Mammary epithelial cell (primary cell): ENCODE measurements at places on chromosomes 11 and 22. TPM values are rescaled to one million over a fixed set of nuclear protein-coding genes. Genes with fewer than 3 reads are reported as not detected.

Gene CBLIF
- polyA plus RNA-seq: not detected

Gene CHRM1
- polyA plus RNA-seq: not detected

GRCh38 chr11:47766509-47767227 lies 473 bp downstream of the FNBP4 start:
- peak; percentile 70 for DNase-seq

Gene MRGPRG
- not detected for polyA plus RNA-seq

Gene MIOX
- not detected for polyA plus RNA-seq

DNA sequence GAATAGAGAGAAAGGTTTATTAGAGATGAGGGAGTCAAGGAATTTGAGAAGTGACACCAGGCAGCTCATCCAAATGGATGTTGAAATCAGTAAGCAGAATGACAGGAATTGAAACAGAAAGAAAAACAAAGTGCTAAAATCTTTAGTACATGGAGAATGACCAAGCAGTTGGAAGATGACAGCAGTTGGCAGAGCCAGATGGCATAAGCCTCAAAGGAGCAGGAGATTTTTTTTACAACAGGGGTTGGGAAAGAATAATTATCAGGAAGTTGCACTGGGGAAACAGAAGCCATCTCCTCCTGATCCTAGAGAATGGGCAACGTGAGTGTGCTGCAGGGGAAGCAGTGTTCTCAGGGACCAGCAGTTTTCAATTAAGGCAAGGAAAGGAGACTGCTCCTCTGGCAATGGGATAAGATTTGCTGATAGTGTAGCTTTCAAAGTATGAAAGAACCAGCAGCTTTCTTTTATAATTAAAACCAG lies 28.9 kb downstream of the RAB39A start:
- no peak for DNase-seq

Gene OR10AG1
- polyA plus RNA-seq: not detected

GRCh38 chr22:25884121-25884520 lies 142.1 kb downstream of the MYO18B start:
- DNase-seq: no peak

Gene MYO18B
- not detected for polyA plus RNA-seq

Gene SGSM1
- 0.01 TPM for polyA plus RNA-seq

- DNase-seq: no peak
Measured at GRCh38 chr22:41934284-41935014, 7.8 kb upstream of the TNFRSF13C start.

Gene MAPK8IP1
- 3.2 TPM for polyA plus RNA-seq

- DNase-seq: no peak
Measured at GRCh38 chr11:100823360-100823759, 136.3 kb downstream of the ARHGAP42 start.

Gene CCDC157
- 1.6 TPM for polyA plus RNA-seq

- no peak for DNase-seq
Measured at GRCh38 chr11:131851964-131852755, 481.7 kb downstream of the NTM start.

Gene CECR2
- under 0.01 TPM for polyA plus RNA-seq

GRCh38 chr11:110908401-110909105 lies 196.3 kb upstream of the ARHGAP20 start:
- DNase-seq: peak; percentile 91

DNA sequence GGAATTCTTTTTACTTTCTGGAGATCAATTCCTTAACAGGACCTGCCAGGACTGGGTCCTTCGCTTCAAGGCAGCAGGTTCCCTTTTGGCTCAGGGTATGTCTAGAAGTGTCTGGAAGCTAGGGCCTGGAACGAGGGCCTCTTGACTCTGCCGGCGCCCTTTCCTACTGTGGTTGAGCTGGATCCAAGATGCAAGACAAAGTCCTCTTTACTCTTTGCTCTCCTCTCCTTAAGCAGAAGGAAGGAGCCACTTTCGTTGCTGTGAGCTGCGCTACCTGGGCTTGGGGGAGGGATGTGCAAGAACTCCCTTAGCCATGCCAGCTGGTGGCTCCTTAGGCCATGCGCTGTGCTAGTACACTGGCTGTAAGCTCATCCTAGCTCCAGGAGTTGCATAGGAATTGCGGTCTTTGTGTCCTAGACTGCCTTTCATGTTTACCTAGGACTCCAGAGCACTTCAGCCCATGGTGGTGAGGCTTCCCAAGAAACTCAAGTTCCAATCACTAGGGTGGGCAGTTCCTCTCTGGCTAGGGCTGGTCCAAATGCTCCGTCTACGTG lies 18.1 kb downstream of the GLB1L2 start:
- DNase-seq: no peak

Gene DCHS1
- 0.05 TPM for polyA plus RNA-seq

DNA sequence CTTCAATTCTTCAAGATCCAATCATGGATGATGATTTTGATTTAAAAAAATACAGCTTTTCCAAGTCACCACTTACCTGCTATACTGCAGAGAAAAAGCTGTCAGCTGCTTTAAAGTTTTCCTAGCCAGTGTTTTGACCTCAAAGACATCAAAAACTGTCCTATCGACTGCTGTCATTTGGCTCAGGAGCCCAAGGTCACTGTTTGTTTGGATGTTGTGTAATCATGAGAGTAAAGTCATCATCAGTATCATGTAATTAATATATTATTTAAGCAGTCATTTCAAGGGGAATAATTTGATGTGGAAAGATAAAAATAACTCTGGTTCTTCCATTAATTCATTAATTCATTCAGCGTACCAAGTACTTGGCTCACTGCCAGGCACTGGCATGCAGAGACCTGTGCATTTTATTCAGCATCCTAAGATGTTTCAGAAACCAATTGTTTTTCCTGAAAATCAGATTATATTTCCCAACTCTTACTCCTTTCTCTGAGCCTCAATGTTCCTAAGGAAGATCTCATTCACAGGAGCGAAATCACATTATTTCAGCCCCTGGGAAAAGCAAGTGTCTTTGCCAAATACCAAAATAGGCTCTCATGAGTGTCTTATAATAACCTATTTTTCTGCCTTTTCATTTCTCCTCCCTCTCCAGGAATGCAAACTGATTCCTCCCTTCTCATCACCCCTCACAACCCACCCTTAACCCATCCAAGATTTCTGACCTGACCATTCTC lies 59.9 kb downstream of the SLC1A2 start:
- no peak for DNase-seq

Gene VSIG2
- polyA plus RNA-seq: not detected

DNA sequence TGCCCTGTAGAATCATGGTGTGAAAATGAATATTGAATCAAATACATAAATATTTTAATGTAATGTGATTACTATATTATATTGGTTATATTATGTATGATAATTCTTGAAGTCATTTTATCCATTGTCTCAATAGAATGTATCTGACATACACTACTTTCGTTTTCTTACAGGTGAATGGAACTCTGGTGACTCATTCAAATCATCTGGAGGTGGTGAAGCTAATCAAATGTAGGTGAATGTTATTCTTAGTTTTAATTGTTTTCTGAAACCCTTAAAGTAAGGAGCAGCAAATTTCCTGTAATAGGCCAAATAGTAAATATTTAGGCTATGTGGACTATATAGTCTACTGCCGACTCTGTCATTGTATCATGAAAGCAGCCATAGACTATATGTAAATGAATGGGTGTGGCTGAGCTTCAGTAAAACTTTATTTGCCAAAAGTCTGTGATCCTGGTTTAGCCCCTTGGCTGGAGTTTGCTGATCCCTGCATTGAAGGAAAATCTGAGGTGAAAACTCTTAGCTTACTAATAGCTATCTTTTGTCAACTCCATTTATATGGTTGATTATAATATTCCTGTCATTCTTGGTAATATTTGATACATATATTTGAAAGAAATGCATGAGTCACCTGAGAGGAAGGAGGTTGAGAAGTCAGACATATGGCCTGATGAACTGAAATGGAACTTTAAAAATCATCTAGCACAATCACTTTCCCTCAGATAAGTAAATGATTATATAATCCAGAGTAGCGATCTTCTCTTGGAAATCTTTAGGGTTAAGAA lies 87.2 kb upstream of the GRIK4 start:
- DNase-seq: peak; percentile 26

Gene IL18
- polyA plus RNA-seq: 5.1 TPM

DNA sequence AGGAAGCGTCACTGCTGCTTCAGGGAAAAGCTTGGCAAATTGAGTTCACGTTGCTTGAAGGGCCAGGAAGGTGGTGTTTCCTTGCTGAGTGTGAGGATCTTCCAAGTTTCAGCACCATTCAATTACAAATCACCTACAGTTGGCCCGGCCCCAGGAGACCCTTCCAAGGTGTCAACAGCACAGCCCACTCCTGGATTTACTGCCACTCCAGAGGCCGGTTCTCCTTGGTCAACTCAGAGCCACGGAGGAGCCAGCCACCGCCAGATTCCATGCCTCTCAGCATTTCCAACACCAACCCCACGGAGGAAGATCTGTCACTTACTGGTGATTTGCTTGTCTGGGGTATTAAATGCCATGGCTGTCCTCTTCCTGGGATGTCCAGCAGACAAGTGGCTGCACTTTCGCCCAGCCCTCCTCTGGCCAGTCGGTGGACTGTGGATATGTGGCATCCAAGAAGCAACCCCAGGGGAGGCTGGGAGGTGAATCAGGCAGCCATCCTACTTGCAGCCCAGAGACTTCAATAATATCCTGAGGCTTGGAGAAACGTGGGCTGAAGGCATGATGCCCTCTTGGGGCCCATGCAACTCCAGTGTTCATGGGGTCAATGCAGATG lies 74.1 kb upstream of the SHANK2 start:
- no peak for DNase-seq
